ENCODE measurements at places on chromosomes 2 and 18. TPM values are rescaled to one million over a fixed set of nuclear protein-coding genes. Genes with fewer than 3 reads are reported as not detected.

GRCh38 chr18:35524226-35524625 lies 26.5 kb upstream of the INO80C start:
- no peak for DNase-seq

DNA sequence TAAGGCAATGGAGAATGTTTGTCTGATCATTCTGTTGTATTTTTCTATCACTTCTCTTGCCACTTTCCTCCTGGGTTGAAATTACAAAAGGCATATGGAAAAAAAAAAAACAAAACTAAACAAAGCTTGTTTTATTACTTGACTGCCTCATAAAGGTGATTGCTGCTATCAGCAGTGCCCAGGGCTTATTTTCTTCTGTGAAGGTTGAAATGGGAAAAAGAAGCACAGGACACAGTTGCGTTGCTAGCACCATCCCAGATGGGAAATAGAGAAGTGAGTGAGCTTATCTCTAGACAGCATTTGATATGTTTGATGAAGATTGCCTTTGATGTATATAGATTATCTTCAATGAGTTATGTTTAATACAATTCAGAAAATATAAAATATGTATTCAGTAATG lies 633.8 kb upstream of the ZNF804A start:
- no peak for DNase-seq

GRCh38 chr18:9637036-9637767 lies 22.8 kb upstream of the PPP4R1 start:
- DNase-seq: no peak

DNA sequence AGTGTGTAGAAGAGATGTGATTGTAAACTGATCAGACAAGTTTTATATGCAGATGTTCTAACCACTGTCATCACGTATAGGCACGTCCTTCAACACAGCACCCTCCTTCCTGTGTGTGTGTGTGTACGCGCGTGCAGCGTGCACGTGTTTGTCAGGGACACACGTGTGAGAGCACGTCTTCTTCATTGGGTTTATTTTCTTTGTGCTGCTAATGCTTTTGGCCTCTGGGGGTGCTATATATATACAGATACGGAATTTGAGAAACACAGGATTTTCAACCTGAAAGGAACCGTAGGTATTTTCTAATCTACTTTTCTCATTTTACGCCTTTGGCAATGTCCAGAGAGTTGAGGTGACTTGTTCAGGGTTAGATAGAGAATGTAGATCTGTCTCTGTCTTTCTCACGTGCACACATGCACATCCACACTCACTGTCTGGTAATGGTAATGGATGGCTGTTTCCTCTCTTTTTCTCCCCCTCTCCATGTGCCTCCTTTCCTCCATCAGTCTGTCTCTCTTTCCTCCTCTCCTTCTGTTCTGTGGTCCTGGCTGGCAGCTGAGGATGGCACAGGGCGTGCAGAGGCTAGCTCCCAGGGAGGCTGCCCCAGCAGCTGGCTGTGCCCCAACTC lies 13.4 kb upstream of the CELF4 start:
- no peak for DNase-seq

The RAD51AP2 gene
- polyA plus RNA-seq: 0.07 TPM

The SLC4A5 gene
- polyA plus RNA-seq: 2.2 TPM

DNA sequence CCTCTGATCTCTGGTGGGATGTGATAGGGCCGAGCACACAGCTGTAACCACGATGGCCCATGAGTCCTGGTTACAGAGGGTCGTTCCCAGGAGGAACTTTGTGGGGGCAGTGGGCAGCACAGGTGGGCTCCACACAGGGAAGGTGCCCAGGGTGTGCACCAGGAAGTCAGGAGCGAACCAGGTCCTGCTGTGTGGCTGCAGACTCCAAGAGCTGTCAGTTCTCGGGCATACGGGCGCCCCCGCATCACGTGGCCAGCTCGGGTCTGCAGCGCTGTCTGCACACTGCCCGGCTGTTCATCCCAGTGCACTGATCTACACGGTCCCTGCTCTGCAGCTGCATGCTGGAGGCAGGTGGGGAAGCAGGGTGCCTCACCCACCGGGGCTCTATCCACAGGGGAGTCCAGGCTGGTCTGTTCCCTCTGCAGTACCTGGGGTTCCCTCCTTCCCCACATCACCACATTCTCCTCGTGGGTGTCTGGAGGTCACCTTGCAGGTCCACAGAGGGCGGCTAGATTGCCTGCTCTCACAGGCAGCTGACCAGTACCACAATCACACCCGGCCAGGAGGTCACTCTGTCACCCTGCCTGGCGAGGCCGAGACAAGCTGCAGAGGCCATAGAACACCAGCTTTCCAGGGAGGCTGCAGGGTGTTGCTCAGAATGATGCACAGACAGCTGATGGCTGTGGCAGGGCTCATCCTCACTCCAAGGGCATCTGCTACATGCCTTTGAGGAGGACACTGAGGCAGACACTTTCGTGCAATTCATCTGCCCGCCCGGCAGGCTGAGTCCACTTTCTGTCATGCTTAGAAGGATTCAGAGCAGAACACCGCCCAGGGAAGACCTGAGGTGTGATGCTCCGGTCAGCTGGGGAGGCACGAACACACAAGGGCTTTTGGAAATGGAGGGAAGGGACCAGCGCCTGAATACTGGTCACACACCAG lies 202.7 kb downstream of the EIPR1 start:
- DNase-seq: no peak

DNA sequence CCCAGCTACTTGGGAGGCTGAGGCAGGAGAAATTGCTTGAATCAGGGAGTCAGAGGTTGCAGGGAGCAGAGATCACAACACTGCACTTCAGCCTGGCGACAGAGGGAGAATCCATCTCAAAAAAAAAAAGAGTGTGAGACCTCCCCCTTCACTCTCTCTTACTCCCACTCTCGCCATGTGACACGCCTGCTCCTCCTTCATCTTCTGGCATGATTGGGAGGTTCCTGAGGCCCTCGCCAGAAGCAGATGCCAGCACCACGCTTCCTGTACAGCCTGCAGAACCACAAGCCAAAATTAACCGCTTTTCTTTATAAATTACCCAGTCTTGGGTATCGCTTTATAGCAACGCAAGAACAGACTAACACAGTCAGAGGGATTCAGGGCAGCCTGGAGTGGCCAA lies 66.3 kb upstream of the CREB1 start:
- DNase-seq: no peak

- no peak for DNase-seq
These were observed 5.9 kb downstream of the LYPD1 start for GRCh38 chr2:132664096-132664495.

- no peak for DNase-seq
These were observed 184.5 kb downstream of the WDPCP start for GRCh38 chr2:63403820-63404219.
